ENCODE measurements at places on chromosomes 16 and 17.

- no peak for DNase-seq
Observed at GRCh38 chr17:82198092-82198491, 14.6 kb downstream of the CCDC57 start.

DNA sequence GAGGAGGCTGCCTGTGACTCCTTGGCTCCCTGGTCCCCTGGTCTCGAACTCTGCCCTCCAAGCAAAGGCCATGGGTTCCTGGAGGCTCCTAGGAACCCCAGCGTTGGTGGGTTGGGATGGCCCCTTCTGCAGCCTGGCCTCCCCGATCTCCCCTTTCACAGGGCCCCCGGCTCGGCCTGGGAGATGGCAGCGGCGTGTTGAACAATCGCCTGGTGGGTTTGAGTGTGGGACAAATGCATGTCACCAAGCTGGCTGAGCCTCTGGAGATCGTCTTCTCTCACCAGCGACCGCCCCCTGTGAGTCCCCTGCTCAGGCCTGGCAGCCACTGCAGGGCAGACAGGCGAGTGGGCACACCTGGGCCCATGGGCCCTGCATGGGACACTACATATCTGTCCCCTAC lies 10.9 kb downstream of the ADGRG3 start:
- no peak for DNase-seq

DNA sequence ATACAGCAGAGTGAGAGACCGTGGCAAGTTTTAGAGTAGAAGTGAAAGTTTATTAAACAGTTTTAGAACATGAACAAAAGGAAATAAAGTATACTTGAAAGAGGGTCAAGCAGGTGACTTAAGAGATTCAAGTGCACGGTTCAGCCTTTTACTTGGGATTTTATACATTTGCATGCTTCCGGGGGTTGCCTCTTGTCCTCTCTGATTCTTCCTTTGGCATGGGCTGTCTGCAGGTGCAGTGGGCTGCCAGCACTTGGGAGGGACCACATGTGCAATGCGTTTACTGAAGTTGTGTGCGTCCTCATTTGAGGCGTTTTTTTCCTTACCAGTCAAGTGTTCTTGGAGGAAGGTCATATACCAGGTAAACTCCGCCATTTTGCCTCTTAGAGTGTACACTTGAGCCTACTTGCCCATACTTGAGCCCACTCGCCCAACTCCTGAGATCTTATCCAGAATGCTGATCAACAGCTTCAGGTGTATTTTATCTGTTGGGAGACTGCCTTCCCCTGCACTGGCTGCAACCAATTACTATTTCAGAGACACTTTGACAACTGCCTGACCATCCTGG lies 195.2 kb downstream of the IRX5 start:
- DNase-seq, result no peak

DNA sequence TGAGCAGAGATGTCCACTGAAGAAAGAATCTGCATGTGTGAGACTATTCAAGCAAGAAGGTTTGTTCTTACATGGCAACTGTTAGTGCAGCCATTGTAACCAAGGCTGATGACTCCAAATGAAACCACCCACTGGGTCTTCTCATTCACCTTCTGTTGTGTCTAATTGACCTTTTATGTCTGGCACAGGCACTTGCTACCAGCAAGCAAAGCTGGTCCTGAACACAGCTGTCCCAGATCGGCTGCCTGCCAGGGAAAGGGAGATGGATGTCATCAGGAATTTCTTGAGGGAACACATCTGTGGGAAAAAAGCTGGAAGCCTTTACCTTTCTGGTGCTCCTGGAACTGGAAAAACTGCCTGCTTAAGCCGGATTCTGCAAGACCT lies 3.6 kb downstream of the CDC6 start:
- DNase-seq, result no peak

DNA sequence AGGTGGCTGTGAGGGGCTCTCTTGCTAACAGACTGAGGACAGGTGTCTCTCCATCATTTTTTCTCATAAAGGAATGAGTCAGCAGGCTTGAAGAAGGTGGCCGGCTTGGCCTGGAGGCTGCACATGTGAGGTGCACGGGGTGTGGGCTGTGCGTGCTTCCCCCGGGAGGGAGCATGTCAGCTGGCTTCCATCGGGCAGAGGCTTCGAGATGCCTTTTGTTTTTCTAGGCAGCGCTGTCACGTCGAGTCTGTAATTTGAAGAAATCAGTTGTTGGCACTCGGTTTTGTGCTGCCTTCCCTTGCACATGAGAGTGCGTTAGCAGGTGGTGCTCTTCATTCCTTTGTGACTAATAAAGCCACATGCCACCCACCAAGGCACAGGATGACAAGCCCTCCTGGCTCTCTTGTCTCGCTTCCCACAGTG lies 89.7 kb downstream of the NPIPB11 start:
- no peak for DNase-seq

DNA sequence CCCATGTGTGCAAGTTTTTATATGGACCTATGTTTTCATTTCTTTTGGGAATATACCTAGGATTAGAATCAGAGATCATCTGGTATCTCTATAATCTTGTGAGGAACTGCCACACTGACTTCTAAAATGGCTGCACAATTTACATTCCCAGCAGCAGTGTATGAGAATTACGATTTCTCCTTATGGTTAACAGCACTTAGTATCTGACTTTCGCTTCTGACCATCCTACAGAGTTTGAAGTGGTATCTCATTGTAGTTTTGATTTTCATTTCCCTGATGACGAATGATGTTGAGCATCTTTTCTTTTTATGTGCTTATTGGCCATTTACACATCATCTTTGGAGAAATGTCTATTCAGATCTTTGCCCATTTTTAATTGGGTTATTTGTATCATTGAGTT lies 10.0 kb downstream of the C16orf96 start:
- no peak for DNase-seq

DNA sequence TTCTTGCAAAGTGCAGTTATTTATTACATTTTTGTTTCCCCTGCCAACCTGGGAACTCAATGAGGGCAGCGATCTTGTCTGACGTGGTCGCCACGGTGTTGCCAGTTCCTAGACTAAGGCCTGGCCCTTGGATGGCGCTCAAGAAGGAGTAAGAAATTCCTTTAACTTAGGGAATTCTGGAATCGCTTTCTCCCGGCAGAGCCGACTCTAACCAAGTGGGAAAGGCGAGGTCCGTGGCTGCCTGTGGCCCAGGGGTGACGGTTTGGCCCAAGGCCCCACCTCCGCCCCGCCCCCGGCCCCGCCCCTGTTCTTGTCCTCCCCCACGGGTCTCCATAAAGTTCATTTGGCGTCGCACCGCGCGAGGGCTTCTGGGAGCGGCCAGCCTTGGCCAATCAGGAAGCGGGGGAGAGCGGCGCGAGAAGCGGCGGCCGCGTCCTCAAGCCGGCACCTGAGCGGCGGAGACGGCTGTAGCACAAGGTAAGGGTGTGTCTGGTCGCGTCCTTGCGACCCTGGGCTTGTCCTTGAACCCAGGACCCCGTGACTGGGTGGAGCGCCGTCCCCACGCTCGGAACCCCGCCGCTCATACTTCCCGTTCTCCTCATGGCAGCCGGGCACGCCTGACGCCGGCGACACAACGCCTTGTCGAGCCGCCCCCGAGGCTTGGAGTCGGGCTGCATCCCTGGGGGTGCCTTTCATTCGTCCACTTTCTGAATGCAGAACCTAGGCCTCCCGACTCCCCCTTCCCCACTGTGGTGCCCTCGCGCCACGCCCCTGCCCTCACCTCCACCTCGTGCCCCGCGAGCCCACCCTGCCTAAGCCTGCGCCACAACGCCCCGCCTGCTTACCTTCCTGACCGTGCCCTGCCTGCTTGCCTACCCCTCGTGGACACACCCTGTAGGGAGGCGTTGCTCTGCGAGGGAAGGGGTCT lies at the start of gene NUP93:
Gene NUP93 (plus strand): TSS at position 395 of the 928 bp plus-strand sequence. CDS start 18,119 bp downstream, outside the sequence.
- DNase-seq, result peak; percentile 91

- no peak for DNase-seq
Observed at GRCh38 chr16:64543441-64543840, 578.4 kb downstream of the CDH11 start.

DNA sequence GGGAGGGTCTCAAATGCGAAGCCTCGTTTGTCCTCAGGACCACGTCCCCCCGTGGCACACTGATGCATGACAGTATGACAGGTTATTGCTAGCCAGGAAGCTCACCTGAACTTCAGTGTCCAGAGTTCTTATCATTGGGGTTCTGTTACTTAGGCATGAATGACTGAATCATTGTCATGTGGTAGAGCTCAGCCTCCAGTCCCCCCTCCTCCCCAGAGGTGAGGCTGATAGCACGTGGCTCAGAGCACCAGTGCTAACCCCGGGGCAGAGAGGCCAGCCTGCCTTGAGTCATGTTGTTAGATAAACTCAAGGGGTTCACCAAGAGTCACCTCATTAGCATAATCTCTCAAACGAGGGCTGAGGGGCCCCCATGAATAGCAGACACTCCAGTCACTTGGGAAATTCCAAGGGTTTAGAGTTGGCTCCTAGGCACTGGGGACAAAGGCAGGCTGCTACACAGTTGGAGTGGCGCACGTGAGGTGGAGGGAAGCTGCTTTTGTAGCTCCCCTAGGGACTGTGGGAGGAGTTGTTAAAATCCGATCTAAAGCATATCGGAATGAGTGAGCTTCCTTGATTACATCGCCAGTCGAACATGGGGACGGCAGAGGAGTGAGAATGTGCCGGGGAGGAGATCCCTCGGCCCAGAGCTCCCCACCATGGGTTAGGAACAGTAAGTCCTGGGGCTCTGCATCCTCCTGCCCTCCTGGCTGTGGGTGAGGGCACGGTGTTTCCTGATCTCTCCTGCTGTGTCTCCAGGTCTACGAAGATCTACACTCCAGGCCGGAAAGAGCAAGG lies 18.2 kb downstream of the DHX38 start:
- no peak for DNase-seq

DNA sequence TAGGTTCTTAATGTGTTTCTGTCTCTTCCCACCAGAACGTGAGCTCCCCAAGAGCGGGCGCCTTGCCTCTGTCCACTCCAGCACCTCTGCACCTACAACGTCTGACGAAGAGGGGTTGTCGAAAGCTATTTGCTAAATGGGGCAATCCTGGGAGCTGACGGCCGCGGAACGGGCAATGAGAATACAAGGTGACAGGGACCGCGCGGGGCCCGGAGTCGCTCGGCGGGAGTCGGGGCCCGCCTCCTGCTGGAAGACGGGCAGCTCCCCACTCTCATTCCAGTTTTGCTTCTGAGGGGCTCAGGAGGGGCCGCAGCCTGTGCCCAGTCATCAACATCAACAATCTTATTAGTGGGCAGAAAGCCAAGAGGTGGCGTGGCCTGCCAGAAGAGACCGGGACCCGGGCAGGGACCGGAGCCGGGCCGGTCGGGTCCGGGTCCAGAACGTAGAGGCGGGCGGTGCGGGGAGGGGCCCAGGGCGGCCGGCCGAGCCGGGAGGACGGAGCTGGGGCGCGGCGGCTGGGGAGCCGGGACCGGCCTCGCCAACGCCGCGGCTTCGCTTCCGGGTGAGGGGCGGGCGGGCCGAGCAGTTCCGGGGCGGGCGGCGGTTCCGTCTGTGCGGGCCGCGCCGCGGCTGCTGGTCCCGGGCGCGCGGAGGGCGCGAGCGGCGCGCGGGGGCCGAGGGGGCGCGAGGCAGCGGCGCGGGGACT lies at the start of gene MOSMO:
Gene MOSMO (plus strand): TSS at position 603 of the 706 bp plus-strand sequence. CDS start 191 bp downstream, outside the sequence.
- DNase-seq, result peak; percentile 47

- peak; percentile 60 for DNase-seq
Observed at GRCh38 chr17:37177254-37177870, 198.4 kb upstream of the C17orf78 start.

- peak; percentile 65 for DNase-seq
Observed at GRCh38 chr17:74962622-74963394, 9.8 kb downstream of the HID1 start.

DNA sequence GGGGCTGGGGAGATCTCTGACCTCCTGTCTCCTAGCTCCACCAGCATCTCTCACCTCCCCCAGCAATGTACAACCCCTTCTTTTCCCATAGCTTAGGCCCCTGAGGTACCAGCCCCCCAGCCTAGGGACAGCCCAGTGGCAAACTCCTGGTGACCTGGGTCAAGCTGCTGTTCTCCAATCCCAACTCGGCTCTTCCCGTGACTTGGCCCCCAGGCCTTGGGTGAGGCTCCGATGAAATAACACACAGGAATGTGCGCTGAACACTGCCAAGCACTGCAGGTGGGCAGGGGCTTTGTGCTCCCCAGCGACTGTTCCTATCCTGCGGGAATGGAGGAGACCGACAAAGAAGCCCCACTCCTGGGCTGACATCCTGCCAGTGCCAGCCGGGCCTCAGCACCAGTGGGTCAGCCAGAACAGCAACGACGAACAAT lies 63.7 kb upstream of the AMZ2 start:
- DNase-seq, result no peak

- DNase-seq, result no peak
Observed at GRCh38 chr17:46078675-46079074, 79.6 kb downstream of the STH start.

DNA sequence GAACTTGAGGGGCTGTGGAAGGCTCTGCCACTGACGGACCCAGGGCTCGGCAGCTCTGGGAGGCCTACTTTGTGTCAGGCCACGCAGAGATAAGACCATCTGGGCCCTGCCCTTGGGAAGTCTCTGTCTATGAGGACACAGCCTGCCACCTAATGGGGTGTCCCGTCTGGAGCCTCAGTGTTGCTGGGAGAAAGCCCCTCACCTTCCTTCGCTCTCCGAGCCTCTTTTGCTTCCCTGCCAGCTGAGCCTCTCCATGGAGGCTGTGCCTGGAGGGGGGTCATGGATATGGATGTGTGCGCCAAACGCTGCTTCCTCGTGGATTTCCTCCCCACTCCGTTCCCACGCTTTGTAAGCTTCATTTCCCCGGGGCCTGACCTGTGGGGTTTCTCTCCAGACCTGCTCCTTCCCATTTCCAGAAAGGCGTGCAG lies 228.8 kb downstream of the SEC14L1 start:
- no peak for DNase-seq

- DNase-seq, result no peak
Observed at GRCh38 chr16:59259074-59259949, 525.2 kb upstream of the GOT2 start.

GRCh38 chr17:59680314-59680713 lies 26.9 kb downstream of the PTRH2 start:
- DNase-seq, result no peak

GRCh38 chr16:58485184-58485887 lies 14.6 kb upstream of the NDRG4 start:
- DNase-seq, result no peak

GRCh38 chr17:17590883-17591354 lies 589 bp downstream of the PEMT start:
- DNase-seq, result no peak

- no peak for DNase-seq
Observed at GRCh38 chr16:12828206-12828605, 24.5 kb upstream of the CPPED1 start.
